Esophagus squamous epithelium (tissue), 5 donors: ENCODE measurements at places on chromosomes 3 and 15. TPM values are rescaled to one million over a fixed set of nuclear protein-coding genes. Genes with fewer than 3 reads are reported as not detected.

KCNMB3 gene
- total RNA-seq = 0.92 TPM

- no peak overlapping the region for H3K4me3 ChIP-seq
- no peak for DNase-seq
- H3K4me1 ChIP-seq = no peaks in the 10 kb centered on the region
- H3K27me3 ChIP-seq = no peaks in the 10 kb centered on the region
Measured at GRCh38 chr3:152104847-152105415, 163.8 kb upstream of the MBNL1 start.

DNA sequence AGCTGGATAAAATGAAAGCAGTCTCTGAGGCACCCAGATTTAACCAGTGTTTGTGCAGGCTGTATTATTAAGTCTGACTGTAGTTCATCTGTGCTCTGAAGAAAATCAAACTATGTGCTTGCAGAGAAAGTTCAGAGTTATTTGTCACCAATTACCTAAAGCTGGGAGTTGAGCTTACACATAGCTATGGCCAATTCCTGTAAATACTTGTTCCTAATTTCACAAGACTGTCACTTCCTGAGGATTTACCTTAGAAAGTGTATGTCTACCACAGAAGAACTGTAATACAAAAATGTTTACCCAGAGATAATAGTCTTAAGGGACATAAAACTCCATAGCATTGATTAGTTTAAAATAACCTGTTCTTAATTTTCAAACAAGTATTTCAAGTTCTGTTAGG is 628.4 kb upstream of the TGFBR2 start:
- no peak for DNase-seq
- no peak overlapping the region for H3K27ac ChIP-seq
- no peaks in the 10 kb centered on the region for H3K4me1 ChIP-seq

DNA sequence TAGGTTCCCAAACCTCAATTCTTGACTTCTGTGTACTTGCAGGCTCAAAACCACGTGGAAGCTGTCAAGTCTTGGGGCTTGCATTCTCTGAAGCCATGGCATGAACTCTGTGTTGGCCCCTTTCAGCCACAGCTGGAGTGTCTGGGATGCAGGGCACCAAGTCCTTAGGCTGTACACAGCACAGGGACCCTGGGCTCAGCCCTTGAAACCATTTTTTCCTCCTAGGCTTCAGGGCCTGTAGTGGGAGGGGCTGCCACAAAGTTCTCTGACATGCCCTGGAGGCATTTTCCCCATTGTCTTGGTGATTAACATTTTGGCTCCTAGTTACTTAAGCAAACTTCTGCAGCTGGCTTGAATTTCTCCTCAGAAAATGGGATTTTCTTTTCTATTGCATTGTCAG is 135.4 kb downstream of the ATG7 start:
- peaks cover 38% of the 10 kb centered on the region for H3K36me3 ChIP-seq
- H3K4me3 ChIP-seq = no peak overlapping the region
- H3K4me1 ChIP-seq = no peaks in the 10 kb centered on the region
- no peaks in the 10 kb centered on the region for H3K27me3 ChIP-seq

- H3K27me3 ChIP-seq = no peaks in the 10 kb centered on the region
- H3K27ac ChIP-seq = no peak overlapping the region
- no peak for DNase-seq
- no peak overlapping the region for H3K4me3 ChIP-seq
- H3K36me3 ChIP-seq = no peaks in the 10 kb centered on the region
Measured at GRCh38 chr3:174495928-174496327, 363.2 kb upstream of the NAALADL2 start.
